Cerebellar cortex (tissue), 1 donor: ENCODE measurements at places on chromosomes 3 and 15.

DNA sequence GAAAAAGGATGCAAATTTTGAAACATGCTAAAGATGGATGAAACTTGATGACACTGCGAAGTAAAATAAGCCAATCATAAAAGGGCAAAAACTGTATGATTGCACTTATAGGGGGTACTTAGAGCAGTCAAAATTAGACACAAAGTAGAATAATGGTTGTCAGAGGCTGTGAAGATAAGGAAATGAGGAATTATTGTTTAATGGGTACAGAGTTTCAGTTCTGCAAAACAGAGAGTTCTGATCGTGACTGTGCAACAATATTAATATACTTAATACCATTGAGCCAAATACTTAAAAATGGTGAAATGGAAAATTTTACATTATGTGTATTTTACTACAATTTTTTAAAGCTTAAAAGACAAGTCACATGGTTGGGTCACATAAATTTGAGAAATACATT is 35.1 kb downstream of the UBE3A start:
- no peak for DNase-seq

DNA sequence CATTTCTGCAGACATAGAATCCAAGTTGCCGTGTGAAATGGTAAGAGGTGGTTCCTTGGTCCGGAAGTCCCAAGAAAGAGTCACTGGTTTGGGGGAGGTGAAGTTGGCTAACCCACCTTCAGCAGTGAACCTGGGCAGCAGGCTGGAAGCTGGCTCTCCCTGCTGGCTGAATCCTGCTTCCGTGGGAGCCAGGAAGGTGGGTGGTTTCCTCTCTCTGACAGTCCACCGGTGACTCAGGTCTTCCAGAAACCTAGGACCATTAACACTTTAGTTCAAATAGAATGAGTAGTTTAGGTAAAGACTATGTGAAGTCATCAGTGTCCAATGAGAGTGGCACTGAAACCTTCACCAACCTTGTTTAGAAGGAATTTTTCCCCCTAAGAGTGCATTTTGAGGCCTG is 87.4 kb upstream of the CACNA2D3 start:
- no peak for DNase-seq

- no peak for DNase-seq
These were observed 33.1 kb upstream of the RYR3 start for GRCh38 chr15:33277689-33278088.

- DNase-seq = no peak
These were observed 32.2 kb upstream of the BHLHE40 start for GRCh38 chr3:4947028-4947427.

- no peak for DNase-seq
These were observed 28.7 kb downstream of the ZNF385D start for GRCh38 chr3:21722301-21722700.

- peak; percentile 76 for DNase-seq
These were observed 19.7 kb downstream of the CEMIP start for GRCh38 chr15:80798911-80799310.

GRCh38 chr15:28904541-28905315 is 19.0 kb downstream of the APBA2 start:
- peak; percentile 94 for DNase-seq
